GM04503 (cell line): ENCODE measurements at places on chromosomes 1 and 21.

DNA sequence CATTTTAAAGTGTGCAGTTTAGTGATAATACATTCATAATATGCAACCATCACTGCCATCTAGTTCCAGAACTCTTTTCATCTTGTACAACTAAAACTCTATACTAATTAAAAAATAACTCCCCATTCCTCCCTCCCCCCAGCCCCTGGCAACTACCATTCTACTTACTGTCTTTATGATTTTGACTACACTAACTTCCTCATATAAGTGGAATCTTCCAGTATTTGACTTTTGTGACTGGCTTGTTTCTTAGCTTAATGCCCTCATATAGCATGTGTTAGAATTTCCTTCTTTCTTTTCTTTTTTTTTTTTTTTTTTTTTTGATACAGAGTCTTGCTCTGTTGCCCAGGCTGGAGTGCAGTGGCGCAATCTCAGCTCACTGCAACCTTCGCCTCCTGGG lies 1.4 kb upstream of the NVL start:
- DNase-seq: no peak

DNA sequence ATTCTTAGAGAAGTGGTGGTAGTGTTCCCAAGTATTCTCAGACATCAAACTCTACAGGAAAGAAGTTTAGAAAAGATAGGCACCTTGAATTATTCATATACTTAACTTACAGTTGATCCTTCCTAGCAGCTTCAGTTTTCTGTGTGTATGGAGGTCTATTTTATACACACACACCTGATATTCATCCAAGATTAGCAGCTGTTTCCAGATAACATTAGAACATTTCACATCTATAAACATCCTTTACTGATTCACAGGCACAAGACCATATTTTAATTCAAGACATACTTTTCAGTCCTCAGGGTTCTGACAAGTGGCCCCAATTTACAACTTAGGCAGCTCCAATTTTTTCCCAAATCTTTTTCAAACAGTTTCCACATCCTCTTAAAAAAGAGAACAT lies 287.8 kb upstream of the USP25 start:
- DNase-seq: no peak

- no peak for DNase-seq
Observed at GRCh38 chr21:38729754-38730379, 75.9 kb upstream of the ETS2 start.

DNA sequence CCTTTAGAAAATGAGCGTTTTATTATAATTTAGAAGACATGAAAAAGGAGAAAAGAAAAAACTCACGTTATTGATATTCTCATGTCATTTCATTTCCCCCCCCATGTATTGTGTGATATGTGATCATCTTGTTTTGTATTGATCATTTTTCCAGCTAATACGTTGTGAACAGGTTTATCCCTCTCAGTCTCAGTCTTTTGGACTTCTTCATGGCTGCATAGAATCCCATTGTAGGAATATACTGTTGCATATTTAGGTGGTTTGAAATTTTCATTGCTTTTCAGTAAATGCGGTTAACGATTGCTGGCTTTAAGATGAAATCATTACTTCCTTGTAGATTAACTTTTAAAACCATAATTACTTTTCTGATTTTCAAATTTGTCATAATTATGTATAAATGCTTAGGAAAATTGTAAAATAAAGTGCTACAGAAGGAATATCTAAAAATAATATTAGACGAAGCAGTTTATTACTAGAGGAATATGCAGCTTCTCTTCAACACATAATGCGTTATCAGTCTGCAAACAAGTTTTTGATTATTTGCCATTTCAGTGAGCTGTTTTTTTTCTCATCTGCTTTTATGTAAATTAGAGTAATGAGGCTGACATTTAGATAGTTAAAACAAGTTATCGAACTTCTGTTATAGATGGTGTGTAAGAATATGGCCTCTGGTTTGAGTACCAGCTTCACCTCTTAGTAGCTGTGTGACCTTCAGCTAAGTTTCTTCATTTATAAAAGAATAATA lies 1.8 kb downstream of the SON start:
- DNase-seq: no peak

- DNase-seq: peak; percentile 31
Observed at GRCh38 chr1:215731699-215732098, 164.6 kb downstream of the KCTD3 start.

- DNase-seq: no peak
Observed at GRCh38 chr21:27132266-27132665, 165.4 kb upstream of the ADAMTS5 start.

- DNase-seq: no peak
Observed at GRCh38 chr21:25790122-25790877, 55.5 kb downstream of the GABPA start.

GRCh38 chr1:85584923-85585322 lies 4.4 kb downstream of the CCN1 start:
- DNase-seq: peak; percentile 54

DNA sequence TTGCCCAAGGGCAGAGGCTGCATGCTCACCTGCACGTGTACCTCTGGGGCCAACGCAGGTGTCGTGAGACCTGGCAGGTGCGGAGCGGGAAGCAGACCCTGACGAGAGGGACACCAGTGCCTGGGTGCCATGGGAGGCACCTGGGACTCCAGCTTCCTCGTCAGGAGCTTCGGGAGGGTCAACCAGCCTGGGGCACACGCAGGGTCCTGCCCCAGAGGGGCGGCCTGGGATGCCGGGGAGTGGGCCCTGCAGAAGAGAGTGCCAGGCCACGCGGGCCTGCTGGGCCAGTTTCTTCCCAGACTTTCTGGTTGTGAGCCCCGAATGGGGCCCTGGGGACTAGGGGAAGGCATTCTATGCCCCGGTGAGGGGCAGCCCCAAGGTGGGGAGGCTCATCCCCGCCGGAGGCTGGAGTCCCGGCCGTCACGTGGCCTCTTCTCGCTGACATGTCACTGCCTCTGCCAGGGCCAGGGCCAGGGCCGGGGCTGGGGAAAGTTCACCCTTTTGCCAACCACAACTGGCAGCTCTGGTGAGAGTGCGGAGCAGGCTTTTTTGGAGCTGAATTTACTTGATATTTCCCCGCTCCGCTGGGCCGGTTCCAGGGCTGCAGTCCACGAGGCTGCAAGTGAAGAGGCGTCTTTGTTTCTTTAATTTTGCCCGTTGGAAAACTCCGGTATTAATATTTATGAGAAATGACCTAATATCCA lies 38.5 kb upstream of the ACTRT2 start:
- DNase-seq: no peak

- no peak for DNase-seq
Observed at GRCh38 chr1:95002540-95003432, 70.0 kb downstream of the ALG14 start.

GRCh38 chr1:41726899-41727748 lies 191.6 kb downstream of the HIVEP3 start:
- no peak for DNase-seq

DNA sequence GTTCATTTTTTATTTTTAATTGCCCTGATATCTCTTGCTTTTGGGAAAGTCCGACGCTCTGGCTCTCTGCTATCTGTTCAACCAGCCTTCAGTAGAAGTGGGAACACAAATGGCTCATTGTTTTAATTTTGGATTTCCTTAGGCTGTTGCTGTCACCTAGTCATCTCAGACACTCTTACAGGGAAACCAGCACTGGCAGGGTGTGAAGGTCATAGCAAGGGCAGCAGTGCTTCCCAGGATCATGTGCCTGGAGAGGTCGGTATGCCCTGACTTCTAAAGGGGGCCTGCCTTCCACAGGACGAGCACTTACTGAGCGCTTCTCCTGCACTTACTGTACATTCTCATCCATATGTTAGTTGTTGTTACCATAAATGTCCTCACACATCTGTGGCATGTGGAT lies 224.2 kb downstream of the DISC1 start:
- DNase-seq: no peak

GRCh38 chr1:3132660-3133059 lies 63.7 kb downstream of the PRDM16 start:
- no peak for DNase-seq

GRCh38 chr1:216778737-216779136 lies 55.5 kb upstream of the ESRRG start:
- no peak for DNase-seq

- no peak for DNase-seq
Observed at GRCh38 chr1:35586808-35587207, 13.7 kb downstream of the TFAP2E start.

GRCh38 chr1:195754874-195755273 lies 853.4 kb downstream of the KCNT2 start:
- DNase-seq: no peak

- no peak for DNase-seq
Observed at GRCh38 chr1:168835176-168835575, 106.2 kb upstream of the DPT start.

- DNase-seq: peak; percentile 91
Observed at GRCh38 chr1:88731475-88732269, 47.6 kb downstream of the PKN2 start.

DNA sequence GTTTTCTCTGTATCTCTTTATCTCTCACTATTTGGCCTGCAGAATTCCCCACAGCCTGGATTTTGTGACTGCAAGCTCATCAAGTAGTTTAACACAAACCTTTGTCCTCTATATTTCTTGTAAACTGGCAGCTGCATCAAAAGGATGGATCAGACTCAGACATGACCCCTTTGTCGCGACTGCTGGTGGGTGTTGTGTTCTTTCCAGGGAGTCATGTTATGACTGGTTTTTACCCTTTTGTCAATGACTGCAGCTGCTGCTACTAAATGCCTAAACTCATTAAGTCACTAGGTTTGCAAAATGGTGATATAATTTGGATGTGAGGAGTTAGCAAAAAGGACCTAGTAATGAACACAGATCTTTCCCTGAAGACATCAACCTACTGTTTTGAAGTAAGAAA lies 10.2 kb upstream of the TOMM20 start:
- DNase-seq: no peak

DNA sequence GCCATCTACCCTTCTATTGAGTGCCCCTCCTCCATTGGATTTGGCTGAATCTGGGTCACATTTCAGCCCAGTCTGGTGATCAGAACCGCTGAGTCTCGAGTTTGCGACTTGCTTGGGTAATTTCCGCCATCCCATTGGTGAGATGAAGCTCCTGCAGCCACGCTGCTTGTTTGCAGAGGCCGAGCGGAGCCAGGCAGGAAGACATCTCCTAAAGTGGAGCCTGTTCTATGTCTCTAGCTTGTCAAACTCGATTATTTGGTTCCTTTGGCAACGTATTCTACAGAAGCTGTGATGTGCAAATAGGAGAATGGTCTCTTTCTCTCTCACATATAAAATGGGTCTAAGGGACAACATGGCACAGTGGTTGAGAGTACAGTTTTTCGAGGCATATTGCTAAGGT lies 206.8 kb upstream of the PLXNA2 start:
- DNase-seq: no peak

DNA sequence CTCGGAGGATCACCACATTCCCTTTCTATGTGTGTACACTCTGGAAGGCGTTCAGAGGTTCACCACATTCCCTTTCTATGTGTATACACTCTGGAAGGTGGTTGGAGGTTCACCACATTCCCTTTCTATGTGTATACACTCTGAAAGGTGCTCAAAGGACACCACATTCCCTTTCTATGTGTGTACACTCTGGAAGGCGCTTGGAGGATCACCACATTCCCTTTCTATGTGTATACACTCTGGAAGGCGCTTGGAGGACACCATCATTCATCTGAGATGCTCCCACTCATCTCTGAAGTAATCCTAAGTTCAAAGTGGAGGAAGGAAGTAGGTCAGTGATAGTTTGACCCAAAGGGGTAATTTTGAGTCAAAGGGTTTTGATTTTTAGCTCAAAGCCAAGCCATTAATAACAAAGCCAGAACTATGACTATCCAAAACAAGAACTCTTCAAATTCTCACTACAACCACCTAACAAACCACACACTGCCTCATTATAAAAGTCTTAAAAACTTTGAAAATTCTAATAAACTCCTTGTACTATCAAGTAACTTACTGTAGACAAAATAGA lies 32.9 kb downstream of the NRIP1 start:
- no peak for DNase-seq

- peak; percentile 32 for DNase-seq
Observed at GRCh38 chr1:207925210-207925609, 14.3 kb upstream of the CD34 start.

DNA sequence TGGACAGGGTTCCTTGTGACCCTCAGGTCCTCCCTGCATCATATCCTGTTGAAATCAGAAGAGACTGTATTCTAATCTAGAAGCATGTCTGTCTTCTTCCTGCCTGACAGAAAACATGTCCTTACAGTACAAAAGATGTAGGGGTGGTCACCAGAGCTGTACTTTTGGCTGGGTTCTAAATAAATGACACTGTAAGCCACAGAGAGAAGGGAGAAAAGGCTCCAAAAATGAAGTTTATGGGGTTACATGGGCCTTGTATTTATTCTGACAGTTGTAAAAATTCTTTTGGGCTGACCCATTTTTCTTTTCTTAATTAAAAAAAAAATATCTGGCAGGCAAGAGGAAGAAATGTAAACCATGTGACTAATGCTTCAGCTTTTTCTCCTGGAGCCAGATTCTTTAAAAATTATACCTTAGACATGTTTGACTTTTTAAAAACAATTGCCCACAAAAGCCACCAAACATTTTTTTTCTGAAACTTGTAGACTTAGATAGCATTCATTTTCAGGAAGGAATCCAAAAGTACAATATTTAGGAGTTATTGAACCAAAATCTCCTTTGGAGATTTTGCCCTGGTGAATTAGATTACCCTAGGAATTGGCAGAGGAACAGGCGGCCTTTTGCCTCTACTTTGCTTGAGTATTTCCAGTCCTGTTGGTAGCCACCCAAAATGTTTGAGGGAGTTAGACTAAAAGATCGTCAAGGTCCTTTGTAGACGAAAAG lies 17.1 kb downstream of the RGL1 start:
- DNase-seq: peak; percentile 72

GRCh38 chr1:206496131-206496793 lies 11.1 kb upstream of the RASSF5 start:
- no peak for DNase-seq

DNA sequence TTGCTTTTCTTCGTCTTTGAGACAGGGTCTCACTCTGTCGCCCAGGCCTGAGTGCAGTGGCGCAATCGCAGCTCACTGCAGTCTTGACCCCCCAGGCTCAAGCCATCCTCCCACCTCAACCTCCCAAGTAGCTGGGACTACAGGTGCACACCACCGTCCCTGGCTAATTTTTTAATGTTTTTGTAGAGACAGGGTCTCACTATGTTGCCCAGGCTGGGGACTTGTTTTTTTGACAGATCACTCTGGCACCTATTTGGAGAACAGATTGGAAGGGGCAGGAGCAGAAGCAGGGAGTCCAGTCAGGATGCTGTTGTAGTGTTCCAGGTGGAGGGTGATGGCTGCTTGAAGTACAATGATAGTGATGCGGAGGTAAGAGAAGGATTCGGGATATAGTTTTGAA lies 12.7 kb upstream of the KDM4A start:
- DNase-seq: no peak

DNA sequence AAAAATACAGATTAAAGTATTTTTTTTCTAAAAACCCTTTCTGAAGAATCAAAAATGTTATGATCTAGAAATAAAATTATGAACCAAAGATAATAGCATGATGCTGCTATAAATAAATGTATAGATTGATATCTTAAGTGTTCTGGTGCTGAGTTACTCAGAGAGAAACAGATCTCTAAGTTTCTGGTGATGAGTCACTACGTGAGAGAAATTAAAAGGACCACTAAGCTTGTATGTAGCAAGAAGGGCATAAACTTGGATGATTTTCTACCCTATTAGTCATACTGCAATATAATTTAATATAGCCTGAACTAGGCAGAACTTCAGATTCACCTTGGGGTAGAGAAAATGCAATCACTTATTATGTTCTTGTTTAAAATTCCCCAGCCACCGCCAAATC lies 514.8 kb downstream of the AMY1C start:
- no peak for DNase-seq

GRCh38 chr1:50847303-50847702 lies 112.8 kb downstream of the FAF1 start:
- DNase-seq: no peak
